T-helper 22 cell (primary cell): ENCODE measurements at places on chromosomes 2 and 18.

DNA sequence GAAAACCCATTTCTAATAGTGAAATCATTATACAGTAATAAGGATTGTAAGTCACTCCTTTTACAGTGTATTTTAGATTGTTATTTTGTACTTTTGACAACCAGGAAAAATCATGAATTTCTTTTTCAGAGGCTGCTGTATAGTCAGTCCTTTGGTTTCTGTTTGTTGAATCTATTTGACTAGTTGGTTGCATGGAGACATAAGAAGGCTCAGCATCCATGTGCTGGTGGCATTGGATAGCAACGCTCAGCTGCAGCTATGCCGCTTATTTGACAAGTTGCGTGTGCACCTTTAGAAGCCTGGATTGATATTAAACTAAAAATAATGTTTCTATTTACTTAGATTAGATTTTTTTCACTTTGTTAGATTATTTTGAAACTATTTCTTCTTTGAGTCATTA, 254.1 kb upstream of the SYT4 start:
- DNase-seq = no peak

GRCh38 chr2:70144443-70145143, 46.2 kb downstream of the C2orf42 start:
- DNase-seq = no peak

DNA sequence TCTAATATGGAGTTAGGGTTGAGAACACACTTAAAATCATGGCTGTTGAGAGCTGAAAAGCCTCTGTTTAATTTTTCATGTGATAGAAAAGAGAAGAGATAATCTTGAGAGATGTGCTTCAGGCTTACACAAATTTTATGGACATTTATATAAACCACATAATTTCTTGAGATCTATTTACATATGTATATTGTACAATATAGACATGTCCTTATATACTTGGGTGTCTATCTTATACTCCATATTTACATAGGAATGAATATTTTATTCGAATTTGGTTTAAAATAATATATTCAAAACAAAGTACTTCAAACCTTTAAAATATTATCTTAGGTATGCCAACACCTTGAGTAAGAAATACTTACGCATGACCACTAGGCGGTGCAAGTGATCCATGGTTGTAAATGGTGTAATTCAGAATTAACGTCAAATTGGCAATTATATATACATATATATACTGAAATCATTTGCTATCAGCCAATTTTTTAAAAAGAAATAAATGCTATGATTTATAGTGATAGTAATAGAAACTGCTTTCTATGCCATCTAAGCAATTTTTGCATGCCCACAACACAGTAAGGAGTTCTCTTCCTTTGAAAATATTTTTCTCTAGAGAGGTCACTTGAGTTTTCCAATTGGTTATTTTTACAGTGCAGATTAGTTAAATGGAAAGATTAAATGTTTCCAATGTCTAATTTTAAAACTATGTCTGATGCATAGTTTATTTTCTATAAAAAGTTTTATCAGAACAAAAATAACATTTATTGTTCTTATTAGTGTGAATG, 37.6 kb upstream of the SPAG16 start:
- peak; percentile 8 for DNase-seq

GRCh38 chr2:30157616-30158015, 10.8 kb downstream of the YPEL5 start:
- no peak for DNase-seq

GRCh38 chr18:54415086-54415485, 57.4 kb downstream of the C18orf54 start:
- DNase-seq = no peak

DNA sequence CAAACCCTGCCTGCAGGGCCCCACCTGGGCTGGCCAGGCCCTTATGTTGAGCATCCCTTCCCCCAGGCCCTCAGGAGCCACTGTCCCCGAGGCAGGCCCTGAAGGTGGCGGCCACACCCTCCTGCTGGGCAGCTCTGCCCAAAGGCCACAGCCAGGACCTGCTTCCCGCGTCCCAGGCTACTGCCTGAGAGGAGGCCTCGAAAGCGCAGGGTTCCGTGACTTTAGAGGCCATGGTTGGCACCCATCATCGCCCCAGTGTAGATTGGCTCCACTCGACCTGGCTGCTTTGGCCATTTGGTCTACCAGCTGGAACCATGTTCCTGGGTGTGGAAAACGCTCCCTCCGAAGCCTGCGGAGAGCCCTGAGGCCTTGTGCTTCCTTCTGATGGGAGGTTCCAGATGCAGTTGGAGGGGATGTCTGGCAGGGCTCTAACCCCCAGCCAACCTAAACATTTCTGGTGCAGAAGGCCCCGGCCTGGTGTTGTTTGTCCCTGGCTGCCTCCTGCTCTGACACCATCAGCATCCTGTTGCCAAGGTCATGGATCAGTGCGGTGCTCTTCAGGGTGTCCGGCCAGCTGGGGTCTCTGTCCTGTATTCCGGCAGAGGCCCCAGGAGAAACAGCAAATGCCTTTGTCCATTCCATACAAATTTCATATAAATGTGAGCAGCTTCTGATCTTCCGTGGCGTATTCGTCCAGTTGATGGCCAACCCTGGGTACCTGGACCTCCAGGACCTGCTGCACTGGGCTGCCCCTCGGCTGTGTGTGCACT, 14.7 kb downstream of the CAPN10 start:
- DNase-seq = no peak

DNA sequence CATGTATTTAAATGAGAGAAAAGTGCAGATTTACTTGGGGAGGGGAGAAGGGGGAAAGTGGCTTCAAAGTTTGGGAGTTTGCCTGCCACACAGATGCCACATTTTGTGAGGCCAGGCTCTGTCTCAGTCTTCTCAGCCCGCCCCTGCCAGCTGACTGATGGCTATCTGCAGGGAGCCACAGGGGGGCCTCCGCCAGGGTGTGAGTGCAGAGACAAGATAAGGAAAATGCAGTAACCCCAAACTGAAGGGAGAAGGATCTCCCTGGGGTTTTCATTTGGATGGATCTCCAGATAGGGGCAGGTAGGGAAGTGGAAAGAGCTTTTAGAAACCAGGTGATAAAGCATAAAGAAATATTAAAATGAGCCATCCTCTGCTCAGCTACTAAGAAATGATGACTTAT, 128.8 kb downstream of the ZNF521 start:
- DNase-seq = no peak

GRCh38 chr2:109648041-109648527, 33.9 kb downstream of the SOWAHC start:
- DNase-seq = no peak

DNA sequence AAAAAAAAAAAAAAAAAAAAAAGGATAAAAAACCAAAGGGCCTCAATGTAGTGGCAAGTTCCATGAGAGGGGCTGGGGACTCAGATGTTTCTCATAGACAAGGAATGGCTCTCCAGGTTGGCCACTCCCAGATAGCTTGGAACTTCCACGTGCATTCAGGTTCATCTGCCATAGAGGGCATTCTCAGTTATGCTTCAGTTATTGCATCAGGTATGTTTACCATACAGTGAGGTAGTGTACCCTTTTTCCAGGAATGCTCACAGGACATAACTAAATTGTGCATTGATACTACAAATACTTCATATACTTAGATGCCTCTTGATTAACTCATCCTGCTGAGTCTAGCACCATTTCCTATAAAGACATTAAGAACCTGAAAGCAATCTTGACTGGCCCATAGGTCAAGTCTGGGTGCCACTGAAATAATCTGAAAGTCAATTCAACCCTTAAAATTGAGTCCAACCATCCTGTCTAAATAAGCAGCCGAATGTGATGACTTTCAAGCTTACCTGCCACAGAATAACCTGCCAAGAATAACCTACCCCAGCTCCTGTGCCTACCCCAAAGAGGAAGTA, 14.6 kb upstream of the KLHL23 start:
- no peak for DNase-seq

GRCh38 chr2:10475221-10475722, 27.1 kb upstream of the ODC1 start:
- no peak for DNase-seq

DNA sequence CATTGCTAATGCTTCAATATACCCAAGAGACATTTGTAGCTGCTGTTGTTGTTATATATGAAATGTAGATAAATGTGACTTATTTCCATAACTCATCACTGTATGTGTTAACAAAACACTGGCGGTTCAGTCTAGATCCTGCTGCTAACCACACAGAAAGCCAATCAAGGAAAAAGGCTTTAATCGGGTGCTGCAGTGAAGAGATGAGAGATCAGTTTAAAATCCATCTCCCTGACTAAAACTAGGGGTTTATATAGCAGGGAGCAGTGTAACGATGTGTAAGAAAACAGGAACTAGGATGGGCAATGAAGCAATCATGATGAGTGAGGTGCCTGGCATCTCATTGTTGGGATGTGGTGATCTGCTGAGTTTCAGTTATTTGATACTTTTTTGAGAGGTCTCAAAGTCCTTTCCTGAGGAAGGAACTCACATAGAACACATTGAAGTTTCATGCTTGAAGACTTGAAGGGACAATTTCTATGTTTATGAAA, 677.7 kb upstream of the CDH7 start:
- no peak for DNase-seq

- DNase-seq = no peak
Observed at GRCh38 chr2:227016894-227017293, 147.1 kb downstream of the COL4A4 start.

- no peak for DNase-seq
Observed at GRCh38 chr18:54086863-54087262, 137.6 kb downstream of the MBD2 start.

- no peak for DNase-seq
Observed at GRCh38 chr2:177532567-177532966, 140.0 kb downstream of the AGPS start.

DNA sequence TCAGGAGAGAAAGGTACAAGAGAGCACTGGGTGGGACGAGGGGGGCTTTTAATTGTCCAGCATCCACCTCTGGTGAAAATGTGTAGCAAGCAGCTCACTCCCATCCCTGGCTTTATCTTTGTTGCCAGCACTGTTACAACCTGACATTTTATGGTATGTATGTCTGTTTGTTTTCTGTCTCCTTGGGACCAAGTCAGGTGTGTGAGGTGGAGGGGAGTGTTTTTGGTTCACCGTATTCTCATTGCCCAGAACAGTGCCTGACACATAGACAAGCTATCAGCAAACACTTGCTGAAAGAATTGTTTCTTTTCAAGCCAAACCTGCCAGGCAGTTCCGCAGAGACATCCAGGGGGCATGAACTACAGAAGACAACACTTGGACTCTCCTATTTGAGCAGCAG, 24.7 kb downstream of the TGFA start:
- no peak for DNase-seq

GRCh38 chr2:192697880-192698279, 503.1 kb upstream of the TMEFF2 start:
- no peak for DNase-seq

DNA sequence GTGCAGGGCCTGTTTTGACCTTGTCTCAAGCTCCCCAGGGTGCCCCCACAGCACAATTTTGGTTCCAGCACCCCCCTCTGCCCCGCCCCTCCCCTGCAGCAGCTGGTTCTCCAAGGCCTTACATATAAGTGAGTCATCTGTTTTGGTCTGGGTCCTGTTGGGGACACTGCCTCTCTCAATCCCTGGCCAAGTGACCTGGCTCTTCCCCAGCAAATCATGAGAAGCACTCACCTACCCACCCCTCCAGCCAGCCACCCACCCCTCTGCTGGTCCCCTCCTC, 90.5 kb downstream of the INHBB start:
- DNase-seq = no peak
